ENCODE measurements at places on chromosomes 7 and 10.

DNA sequence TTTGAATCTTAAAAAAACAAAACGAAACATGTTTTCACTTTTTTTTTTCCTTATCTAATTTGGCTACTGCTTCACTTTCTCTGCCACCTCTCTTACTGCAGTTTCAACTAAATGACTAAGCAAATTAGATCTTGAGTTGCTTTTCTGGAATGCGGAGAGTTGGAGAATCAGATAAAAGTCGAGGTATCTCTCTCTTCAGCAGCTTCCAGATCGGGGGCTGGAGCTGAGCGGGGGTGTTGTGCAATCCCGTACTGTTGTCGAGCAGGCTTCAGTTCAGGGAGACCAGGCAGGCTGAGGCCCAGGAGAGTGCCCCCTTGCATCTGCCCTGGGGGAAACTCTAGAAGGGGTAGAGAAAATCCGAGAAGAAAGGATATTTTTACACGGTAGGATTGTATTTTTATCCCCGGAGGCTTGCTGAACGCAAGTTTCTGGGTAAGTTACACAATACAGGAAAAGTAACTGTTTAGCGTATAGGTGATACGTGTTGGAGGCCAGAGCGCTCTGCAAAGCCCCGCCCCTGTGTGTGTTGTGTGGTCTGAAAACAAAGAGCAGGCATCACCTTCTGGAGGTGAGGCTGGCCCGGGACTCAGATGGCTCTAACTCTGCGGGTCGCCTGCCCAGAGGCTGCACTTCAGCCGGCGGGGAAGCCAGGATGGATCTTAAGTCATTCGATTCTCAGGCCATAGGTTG lies 116.6 kb downstream of the KLF6 start:
- DNase-seq: peak; percentile 66

GRCh38 chr7:103120362-103120761 lies 28.5 kb downstream of the NAPEPLD start:
- DNase-seq: no peak

DNA sequence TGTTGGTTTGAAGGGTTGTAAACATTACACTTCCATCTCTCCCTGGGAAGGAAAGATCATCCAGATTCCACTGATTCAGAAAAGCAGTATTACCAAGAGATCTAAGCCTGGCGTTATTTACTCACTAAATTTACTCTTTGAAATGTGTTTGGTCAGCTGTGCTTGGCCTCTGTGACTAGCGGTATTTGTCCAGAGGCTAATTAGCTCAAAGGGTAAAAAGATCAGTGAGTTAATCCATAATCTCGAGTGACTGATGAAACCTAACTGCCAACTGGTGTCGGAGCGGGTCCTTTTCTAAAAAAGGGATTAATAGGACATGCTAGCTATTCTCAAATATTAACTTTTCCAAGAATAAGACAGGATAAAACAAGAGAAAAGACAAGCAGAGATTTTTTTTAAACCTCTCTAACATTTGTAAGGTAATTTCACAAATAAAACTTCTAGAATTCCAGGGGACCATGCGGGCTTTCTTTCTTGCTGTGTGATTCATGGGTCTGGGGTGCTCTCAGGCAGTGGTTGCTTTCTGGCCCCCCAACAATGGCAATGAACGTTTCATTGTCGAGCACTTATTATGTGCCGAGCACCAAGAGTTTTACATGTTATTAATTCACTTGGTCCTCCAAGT lies 247.3 kb upstream of the AOAH start:
- no peak for DNase-seq

- no peak for DNase-seq
Measured at GRCh38 chr7:7895754-7896153, 72.8 kb upstream of the GLCCI1 start.

DNA sequence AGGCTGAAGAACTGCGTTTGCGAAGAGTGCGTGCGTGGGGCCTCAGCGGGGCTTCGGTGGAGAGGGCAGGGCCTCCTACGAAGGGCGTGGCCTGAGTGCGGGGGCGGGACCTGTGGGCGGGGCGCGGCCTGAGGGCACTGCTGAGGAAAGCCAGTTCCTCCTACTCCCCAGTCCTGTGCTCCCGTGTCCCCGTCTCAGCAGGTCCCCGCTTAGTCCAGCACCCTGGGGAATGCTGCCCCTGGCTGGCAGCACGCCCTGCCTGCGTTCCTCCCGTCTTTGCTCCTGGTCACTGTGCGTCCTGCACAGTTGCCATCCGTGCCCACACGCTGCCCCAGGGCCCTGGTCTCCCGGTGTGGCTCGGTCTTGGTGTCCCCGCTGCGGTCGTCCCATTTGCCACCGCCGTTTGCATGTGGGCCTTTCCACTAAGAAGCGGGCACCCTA lies 177.1 kb downstream of the ZNF248 start:
- DNase-seq: no peak

DNA sequence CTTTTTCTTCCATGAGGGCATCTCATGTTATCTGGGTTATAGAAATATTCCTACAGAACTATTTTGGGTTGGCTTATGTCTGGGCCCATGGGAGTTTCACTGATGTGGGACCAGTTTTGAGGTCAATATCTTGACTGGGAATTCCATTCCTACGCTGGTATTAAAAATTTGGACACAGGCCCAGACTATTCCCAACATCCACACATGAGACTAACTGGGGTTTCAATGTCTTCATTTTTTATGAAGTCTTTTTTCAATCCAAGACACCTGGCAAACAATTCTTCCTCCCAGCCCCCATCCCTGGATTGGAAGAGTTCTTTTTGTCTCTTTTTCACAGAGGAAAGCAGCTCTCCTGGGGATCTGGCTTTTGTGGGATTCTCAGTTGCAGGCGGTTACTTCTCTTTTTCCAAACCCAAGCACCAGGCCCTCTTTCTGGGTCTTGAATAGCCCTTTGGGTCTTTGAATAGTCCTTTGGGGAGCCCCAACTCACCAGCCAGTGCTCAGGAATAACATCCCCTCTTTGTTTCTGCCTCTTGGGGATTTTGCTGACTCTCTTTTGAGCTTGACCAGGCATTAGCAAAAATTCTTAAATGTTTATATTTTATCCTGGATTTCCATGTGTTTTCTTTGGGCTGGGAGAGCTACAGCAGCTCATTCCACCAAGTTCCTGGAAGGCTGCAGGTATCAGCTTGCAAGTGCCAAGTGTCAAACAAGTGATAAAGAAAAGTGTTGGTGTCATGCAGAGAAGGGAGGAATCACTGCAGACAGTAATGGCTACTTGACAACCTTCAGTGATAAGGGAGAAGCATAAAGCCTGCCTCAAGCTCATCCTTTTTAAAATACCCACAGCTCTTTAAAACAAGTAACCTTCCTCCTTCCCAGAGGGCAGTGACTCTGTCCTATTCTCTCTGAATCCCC lies 234.3 kb downstream of the ADAM12 start:
- DNase-seq: no peak

- DNase-seq: no peak
Measured at GRCh38 chr7:81698965-81699364, 70.9 kb downstream of the HGF start.

DNA sequence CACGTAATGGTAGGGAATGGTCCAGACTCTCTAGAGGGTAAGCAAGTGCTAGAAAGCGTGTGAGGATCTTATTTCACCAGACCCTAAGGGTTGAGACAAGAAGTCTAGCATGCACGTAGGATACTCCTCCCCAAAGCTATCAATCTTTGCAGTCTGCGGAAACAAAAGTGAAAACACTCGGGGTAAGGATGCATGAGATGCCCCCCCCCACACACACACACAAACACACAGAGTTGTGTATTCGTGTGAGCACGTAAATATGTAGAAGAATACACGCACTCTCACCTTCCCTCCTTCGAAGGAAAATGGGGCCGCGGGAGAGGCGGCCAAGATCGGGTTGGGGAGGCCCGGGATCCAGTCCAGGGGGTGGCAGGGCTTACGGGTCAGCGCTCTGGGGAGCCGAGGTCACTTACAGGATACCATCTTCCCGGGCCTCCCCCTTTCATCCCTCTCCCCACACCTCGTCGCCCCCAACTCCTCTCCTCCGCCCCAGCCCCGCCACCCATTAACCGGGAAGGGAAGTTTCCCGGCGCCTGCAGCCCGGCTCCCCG lies 455 bp downstream of the CUL2 start:
- DNase-seq: no peak

- no peak for DNase-seq
Measured at GRCh38 chr7:92624298-92624996, 34.3 kb upstream of the FAM133B start.

GRCh38 chr7:12990440-12990839 lies 303.0 kb downstream of the ARL4A start:
- DNase-seq: no peak

GRCh38 chr7:24349339-24349738 lies 65.3 kb downstream of the NPY start:
- DNase-seq: no peak

GRCh38 chr7:17951742-17952254 lies 11.5 kb upstream of the SNX13 start:
- DNase-seq: no peak

DNA sequence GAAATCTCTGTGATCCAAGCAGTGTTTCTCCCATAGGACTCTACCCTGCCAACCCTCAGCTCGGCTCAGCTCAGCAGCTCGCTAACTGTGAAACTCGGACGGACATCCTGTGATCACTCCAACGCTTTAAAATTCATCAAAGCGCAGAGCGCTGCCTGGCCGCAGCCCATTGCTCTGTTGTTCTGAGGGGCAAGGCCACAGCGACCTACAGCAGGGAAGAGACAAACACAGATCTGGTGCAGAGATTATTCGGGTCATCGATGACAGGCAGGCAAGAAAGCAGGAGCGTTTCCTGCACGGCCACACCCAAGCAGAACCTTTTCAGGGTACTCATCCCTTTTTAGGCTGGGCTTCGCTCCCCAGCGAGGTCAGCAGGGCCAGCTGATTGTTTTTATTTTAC lies 72.1 kb downstream of the INSIG1 start:
- DNase-seq: no peak

- DNase-seq: no peak
Measured at GRCh38 chr7:117041007-117041406, 87.7 kb downstream of the ST7 start.

DNA sequence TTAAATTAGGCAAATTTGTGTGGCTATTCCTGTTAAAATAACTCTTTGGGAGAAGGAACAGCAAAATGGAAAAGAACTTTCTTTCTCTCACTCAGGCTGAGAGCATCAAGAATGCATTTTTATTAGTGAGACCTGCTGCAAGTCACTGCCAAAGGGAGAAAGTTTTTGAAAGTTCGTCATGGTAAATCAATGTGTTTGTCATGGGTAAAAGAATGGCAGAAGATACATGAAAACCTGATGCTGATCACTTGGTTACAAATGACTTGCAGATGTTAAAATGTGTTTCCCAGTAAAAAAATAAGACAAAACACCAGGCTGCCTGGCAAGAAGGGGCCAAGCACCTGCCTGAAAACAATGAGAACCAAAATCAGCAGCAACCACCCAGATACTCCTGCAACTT lies 484.7 kb upstream of the NRP1 start:
- no peak for DNase-seq

Measured in activated CD8-positive, alpha-beta memory T cell treated with anti-CD3 and anti-CD28 coated beads, Interleukin-2, amount 50 U/mL, for 4 hours (primary cell).